ENCODE measurements at places on chromosomes 12 and 14.
A peak's percentile ranks its signal among the peaks of the same experiment; 100 is the strongest.

GRCh38 chr12:102249079-102249841 is 51.6 kb upstream of the PMCH start:
- DNase-seq, result no peak

DNA sequence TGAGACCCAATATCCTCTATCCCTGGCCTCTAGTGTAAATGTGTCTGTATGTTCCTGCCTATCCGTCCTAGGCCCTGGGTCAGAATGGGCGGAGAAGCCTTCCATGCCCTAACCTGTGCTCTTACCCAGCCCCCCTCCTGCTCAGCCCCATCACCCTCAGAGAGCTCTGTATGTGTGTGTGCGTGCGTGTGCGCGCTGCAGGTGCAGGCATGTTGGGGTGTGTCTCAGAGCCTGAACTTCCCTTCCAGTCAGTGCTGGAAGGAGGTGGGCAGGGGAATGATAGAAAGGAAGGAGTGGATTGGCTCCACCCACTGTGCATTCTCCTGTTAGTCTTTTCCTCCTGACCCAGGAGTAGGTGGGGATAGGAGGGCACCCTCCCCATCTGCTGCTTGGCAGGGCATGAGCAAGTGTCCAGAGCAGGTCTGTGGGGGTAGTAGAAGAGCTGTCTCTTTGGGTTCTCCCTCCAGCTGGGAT is 7.2 kb downstream of the NAB2 start:
- DNase-seq, result no peak

DNA sequence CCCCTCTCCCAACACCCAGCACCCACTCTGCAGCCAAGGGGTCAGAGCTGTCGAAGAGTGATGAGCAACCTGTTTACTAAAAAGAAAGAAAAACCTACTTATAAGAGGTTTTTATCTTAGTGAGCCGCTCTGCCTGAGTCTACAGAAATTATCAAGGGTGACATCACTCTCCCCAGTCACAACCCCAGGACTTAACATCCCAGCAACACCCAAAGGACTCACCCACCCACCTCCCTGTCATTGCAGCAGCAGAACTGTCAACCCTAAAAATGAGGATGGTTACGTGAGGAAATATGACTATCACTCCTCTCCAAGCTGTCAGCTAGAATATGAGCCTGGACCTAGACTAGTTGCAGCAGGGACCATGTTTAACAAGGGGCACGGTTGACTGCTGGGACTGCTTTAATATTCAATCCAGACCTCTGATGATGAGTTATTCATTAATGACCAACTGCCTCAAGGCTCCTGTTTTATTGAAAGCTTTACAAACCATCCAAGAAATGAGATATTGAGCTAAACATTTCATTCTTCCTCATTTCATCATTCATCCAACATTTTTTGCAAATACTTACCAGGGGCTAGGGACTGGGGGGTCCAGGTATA is 53.9 kb upstream of the FICD start:
- no peak for DNase-seq

- DNase-seq, result no peak
Measured at GRCh38 chr14:105143451-105144025, 25.0 kb downstream of the JAG2 start.

GRCh38 chr12:24752763-24753462 is 196.0 kb downstream of the BCAT1 start:
- no peak for DNase-seq

GRCh38 chr12:67916266-67916970 is 72.8 kb upstream of the IFNG-AS1 start:
- no peak for DNase-seq

DNA sequence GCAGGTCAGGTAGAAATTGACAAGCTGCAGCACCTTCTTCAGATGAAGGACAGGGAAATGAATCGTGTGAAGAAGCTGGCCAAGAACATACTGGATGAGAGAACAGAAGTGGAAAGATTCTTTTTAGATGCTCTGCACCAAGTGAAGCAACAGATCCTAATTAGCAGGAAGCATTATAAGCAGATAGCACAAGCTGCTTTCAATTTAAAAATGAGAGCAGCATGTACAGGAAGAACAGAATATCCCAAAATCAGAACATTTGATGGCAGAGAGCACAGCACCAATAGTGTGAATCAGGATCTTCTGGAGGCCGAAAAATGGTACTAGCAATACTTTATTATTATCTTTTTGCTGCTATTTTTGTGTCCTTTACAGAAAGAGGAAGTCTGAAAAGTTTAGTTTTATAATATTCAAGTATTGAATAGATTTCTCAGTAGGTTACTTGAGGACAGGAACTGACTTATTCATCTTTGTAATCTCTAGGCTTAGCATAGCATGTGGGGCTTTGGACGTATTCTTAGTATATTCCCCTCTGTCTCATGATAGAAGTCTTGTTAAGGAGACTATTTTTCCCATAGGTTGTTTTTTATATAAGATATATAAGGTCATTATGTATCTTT is 30.8 kb downstream of the BBOF1 start:
- no peak for DNase-seq

- DNase-seq, result no peak
Measured at GRCh38 chr12:57817261-57817989, 1.1 kb downstream of the AVIL start.

- no peak for DNase-seq
Measured at GRCh38 chr12:65637774-65638173, 186.5 kb upstream of the HMGA2 start.

- no peak for DNase-seq
Measured at GRCh38 chr14:103085106-103086091, 1.4 kb downstream of the LBHD2 start.

GRCh38 chr14:78401866-78402265 is 231.7 kb downstream of the NRXN3 start:
- no peak for DNase-seq

- peak; percentile 60 for DNase-seq
Measured at GRCh38 chr12:48189331-48190125, 6.1 kb downstream of the CCDC184 start.
